ENCODE measurements at places on chromosomes 1 and 21.

DNA sequence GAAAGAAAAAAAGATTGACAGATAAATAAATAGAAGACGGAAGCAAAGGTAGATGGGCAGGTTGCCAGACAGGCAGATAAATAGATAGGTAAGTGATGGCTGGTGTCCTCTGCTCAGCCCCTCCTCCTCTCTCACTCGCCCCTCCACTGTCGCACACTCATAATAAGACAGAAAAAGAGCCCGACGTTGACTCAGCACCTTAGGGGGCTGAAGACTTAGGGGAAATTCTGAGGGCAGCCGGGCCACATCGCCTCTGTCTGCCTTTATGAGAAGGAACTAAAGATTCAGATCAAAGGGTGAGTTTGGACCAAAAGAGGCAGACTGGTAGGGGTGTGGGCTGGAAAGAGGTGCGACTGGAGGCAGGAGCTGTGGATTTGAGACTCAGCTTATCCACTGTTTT is 158.1 kb upstream of the IGSF21 start:
- DNase-seq: no peak

DNA sequence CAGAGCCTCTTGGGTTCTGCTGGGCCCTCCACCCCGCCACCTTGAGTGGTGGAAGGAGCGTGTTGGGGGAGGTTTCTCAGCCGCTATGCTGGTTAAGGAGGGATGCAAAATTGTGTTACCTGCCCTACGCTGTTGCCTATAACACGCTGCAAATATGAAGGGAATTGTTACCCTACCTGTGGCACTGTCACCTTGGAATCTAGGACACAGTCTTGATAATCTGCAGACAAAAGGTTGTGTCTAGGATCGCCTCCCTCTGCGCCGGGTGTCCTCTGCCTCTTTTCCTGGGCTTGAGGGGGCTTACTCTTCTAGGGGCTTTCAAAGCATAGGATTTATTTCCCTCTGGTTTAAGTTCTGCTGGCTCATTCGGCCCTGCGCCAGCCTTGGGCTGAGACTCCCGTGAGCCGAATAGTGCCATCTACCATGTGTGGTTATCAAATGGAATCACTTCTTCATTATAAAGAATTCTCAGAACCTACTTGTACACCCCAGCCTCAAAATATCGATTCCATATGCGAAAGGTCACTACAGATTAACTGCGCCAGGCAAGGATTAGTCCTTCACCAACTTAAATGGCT is 697 bp downstream of the SLC22A15 start:
- no peak for DNase-seq

GRCh38 chr1:15863156-15863901 is 15.8 kb downstream of the SPEN start:
- no peak for DNase-seq

DNA sequence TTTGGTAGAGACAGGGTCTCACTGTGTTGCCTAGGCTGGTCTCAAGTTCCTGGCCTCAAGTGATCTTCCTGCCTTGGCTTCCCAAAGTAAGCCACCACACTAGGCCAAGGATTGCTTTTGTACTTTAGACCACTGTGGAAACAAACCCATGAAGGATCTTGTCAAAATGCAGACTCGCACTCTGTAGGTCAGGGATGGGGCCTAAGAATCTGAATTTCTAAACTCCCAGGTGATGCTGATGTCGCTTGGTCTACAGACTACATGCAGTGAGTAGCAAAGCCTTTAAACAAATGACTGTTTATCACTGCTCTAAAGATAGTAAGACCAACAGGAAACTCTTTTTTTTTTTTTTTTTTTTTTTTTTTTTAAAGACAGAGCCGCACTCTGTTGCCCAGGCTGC is 54.1 kb upstream of the MUTYH start:
- no peak for DNase-seq

DNA sequence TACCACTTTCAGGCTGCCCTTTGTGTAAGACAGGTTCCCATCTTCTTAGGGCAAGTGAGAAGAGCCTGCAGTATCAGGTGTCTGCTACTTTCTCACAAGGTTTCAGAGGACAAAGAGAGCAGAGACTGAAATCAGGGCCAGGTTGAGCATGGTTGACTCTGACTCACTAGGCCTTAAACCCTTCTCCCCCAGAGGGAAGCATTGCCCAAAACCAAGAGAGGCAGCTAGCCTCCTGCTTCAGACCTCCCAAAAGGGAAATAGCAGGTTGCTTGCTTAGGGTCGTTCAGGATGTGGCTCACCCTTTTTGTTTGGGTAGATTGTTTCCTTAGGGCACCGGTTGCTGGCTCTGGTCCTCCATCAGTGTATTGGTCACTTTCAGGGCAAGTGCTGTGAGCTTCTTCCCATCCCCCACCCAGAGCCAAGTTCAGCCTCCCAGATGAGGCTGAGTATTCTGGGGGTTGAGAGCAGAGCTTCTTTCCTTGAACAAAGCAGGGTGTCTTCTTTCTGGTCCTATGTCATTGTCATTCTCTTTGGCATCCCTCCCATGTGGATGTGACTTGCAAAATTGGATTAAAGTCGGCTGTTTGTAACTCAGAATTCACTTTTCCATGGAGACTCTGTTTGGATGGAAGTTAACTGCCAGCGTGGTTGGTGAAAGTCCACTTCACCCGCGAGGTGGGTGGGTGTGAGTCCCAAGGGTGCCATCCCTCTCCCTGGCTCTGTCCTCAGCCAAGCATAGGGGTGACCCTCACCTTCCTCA is 55.5 kb upstream of the GALNT2 start:
- no peak for DNase-seq

GRCh38 chr1:97046765-97047420 is 325.3 kb downstream of the PTBP2 start:
- no peak for DNase-seq

DNA sequence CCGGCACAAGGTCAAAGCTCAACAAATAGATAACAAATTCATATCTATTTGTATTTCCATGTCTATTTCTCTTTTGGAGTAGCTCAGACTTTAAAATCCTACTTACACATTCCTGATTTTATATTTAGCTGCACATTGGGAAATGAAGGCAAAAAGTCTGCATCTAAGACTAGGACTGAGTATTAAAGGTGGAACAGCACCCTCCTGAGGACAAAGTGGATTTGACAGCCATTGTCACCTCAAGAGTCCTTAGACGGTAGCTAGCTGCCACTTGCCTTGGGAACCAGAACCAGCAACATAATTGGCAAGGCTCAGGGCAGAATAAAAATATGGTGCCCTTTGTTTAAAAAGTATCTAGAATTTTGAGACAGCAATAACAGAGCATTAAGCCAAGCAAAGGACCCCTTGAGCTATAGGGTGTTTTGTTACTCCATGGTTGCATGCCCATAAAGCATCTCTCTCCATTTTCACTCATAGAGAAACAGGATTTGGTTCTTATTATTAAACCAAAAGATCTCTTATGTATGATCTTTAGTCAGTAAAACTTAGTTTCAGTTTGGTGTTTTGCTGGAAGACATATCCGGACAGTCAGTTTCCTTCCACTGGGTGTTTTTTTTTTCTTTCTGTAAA is 30.0 kb upstream of the SGIP1 start:
- peak; percentile 82 for DNase-seq
